CD4-positive, alpha-beta T cell treated with Interleukin-4 for 1 hour (primary cell): ENCODE measurements at places on chromosomes 3 and 15.
A peak's percentile ranks its signal among the peaks of the same experiment; 100 is the strongest.

GRCh38 chr3:13841141-13841540 lies 38.7 kb downstream of the WNT7A start:
- DNase-seq, result no peak

DNA sequence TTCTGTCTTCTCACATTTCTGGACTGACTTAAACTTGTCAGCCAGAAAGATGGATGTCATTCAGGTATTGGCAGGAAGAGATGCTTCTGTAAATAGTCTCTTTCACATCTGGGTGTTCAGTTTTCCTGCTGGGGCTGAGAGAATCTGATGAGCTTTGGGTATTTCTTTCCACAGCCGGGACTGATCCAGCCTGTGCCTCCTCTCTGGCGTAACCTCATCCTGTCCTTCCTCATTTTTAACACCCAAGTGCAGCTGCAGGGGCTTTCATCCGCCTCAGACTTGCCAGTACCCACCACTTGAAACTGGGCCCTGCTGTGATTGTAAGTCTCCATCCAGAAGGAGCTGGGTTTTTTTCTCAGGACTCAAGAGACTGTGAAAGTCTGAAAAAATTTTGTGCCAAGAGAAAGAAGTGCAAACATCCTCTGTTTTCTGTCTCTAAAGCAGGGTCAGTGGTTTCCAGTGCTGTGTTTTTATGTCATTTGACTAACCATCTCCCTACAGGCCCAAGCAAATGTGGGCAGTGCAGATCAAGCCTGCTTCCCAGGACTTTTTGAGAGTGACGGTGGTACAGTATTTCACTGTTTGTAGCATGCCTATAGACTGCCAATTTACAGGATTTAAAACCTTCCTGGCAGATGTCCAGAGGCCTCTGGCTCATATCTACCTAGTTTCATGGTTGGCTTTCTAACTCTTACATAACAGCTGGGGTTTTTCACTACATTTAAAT lies 342.7 kb downstream of the PTPRG start:
- DNase-seq, result no peak

DNA sequence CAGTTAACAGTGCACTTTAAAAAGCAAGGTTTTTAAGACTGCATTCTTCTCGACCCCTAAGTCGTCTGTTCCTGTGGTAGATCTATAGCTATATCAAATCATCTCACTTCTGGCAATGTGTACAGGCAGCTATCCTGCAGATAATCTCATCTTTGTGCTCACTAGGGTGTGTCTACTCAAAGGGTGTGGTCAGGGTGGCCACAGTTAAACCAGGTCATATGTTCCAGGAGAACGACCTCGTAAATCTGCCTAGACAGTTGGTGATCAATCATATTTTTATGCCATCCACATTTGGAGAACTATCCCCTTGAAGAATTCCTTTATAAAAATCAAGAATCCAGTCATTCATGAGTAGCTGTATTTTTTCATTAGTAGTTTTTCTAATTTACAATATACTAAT lies 3.0 kb downstream of the VEPH1 start:
- DNase-seq, result no peak

DNA sequence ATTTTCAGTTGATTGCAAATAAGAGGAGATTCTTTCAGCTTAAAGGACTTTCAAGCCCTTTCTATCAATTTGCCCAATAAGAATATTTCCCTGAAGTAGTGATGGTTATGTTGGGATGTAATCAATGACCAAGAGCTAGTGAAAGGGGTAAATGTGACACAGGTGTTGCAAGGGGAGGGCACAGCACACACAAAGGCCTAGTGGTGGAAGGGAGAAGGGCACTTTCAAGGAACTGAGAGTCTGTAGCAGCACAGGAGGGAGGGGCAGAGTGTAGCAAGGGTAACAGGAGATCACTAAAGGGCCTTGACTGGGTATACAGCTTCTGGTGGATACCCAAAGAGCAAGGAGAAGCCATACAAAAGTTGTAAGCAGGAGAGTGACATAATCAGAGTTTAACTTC lies 217.8 kb upstream of the ARHGEF26 start:
- no peak for DNase-seq

DNA sequence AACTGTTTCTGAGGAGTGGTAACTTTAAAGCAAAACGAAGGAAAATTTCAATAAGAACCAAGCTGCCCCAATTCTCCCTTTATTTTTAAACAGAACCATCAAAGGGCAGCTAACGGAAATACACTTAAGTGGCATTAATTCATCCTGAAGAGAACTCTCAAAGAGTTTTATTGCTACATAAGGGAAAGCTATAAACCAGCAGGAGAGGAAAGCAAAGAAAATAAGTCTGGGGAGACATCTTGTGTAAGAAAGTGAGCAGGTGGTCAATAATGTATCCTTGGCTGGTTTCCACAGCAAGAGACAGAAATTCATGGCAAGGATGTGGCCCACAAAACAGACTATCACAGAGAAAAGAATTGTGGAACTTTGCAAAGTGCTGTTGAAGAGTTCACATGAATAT lies 40.0 kb upstream of the CMSS1 start:
- DNase-seq, result no peak

GRCh38 chr3:175456466-175456865 lies 597.3 kb downstream of the NAALADL2 start:
- no peak for DNase-seq

GRCh38 chr3:145681181-145681580 lies 479.8 kb downstream of the PLOD2 start:
- no peak for DNase-seq

- no peak for DNase-seq
Measured at GRCh38 chr3:55592572-55592971, 105.5 kb upstream of the WNT5A start.

- no peak for DNase-seq
Measured at GRCh38 chr15:41304149-41304770, 28.1 kb downstream of the OIP5 start.

- no peak for DNase-seq
Measured at GRCh38 chr3:117193390-117193789, 483.8 kb downstream of the TUSC7 start.

DNA sequence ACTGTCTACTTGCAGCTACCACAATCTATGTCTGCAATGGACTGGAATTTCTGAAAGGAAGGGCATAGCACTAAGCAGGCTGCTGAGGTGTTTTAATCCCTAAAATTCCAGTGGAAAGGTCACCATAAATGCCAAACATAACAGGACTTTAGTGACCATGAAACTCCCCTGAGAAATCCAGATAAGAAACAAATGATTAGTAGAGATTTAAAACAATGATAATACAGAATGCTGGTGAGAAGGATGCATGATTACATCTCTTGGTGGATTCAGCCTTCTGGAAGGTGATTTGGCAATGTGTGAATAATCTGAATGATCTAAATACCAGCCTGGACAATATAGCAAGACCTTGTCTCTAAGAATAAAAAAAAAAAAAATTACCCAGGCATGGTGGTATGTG lies 475.0 kb upstream of the CBLB start:
- no peak for DNase-seq

- no peak for DNase-seq
Measured at GRCh38 chr3:148021381-148021780, 612.2 kb downstream of the ZIC1 start.

DNA sequence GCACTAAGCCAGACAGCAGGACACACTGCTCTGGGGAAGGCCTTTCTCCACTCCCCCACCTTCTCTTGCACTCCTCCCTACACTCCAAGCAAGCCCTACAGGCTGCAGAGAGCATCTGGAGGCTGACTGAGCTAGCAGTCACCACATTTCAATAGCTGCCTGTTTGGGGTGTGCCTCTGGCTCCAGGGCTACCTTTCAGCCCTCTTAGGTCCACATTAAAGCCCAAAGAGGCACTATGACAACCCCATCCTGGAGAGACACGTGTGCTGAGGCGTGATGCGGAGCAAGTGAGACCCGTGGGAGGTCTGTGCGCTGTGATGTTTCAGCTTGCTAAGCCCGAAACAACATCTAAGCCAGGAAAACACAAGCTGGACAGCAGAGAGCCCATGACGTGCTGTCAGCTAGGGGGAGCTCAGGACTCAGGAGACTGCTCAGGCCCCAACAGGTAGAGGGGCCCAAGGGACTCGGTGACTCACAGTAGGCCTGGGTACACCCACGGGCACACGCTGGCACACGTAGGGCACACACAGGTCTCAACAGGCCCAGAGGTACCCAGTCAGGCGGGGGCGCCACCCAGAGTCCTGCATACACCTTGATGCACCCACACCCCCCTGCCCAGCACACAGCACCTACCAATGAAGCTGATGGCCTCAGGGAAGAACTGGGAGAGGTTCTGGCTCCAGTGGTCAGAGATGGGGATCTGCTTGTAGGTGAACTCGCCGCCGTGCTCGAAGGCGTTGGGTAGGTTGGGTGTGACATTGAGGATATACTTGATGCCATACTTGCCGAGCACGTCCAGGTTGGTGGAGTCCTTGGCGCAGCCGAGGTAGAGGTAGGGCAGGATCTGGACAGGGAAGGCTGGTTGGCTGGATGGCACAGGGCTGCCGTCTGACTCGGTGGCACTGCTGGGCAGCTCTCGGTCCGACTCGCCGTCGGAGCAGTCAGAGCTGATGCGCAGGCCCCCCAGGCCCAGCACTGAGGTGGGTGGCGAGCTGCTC lies 2.8 kb downstream of the DUSP7 start:
- DNase-seq, result peak; percentile 30

DNA sequence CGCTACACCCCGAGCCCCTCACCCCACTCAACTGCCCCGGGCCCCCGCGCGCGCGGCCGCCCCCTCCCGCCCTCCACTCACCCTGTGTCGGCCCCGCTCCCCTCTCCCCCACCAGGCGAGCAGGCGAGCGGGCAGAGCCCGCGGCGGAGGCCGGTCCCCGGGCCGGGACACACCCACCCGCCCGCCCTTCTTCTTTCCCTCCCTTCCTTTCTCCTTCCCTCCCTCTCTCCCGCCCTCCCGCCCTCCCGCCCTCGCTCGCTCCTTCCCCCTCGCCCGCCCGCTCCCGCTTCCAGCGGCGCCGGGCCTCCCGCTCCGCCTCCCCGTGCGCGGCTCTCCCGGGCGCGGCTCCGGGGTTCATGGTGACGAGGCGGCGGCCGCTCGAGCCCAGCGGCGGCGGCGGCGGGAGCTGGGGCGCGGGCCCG lies at the start of gene CTDSPL:
TSS of gene CTDSPL (plus strand) at position 261 of the 422 bp plus-strand sequence. CDS start 320 bp downstream, outside the sequence.
- DNase-seq, result no peak

DNA sequence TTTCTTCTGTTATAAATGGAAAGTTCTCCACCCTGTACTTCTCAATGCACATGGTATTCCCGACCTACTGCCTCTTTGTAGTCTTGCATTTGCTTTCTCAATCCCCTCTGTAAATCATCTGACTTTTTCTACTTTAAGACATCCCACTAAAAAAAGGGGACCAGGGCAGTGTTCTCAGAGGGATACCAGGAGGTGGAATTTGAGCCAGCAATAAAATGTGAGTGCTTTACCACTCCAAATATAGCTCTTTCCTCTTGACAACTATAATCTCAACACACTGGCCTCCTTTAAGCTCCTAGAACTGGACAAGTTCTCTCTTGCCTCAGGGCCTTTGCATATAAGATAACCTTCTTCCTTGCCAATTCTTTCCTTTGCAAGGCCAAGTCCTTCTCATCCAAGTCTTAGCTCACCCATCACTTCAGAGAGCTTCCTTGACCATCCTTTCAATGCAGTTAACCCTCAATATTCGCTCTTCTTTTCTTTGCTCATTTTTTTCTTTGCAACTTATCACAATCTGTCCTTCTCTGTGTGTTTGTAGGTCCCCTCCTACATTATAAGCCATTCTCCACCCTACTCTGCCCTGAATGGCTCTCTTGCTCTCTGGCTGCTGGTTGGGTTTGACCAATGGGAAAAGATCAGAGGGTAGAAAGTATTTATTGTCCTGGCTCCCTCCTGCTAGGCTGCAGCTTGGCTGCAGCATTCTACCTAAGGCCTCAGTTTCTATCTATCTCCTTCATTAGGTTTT lies 93.4 kb downstream of the PRICKLE2 start:
- no peak for DNase-seq

- no peak for DNase-seq
Measured at GRCh38 chr15:70613271-70613670, 150.1 kb downstream of the UACA start.

- no peak for DNase-seq
Measured at GRCh38 chr15:54119051-54119450, 140.8 kb downstream of the UNC13C start.

GRCh38 chr3:165725296-165725695 lies 111.9 kb downstream of the BCHE start:
- DNase-seq, result no peak

GRCh38 chr3:159881828-159882309 lies 106.8 kb upstream of the IL12A start:
- DNase-seq, result no peak

- DNase-seq, result no peak
Measured at GRCh38 chr3:128379367-128380160, 87.1 kb downstream of the DNAJB8 start.

GRCh38 chr3:149630806-149631205 lies 27.0 kb downstream of the WWTR1 start:
- no peak for DNase-seq

- DNase-seq, result no peak
Measured at GRCh38 chr3:15631426-15632211, 30.1 kb downstream of the BTD start.

GRCh38 chr3:38558864-38559263 lies 62.7 kb downstream of the EXOG start:
- no peak for DNase-seq

- DNase-seq, result no peak
Measured at GRCh38 chr3:81997390-81997789, 235.9 kb upstream of the GBE1 start.

DNA sequence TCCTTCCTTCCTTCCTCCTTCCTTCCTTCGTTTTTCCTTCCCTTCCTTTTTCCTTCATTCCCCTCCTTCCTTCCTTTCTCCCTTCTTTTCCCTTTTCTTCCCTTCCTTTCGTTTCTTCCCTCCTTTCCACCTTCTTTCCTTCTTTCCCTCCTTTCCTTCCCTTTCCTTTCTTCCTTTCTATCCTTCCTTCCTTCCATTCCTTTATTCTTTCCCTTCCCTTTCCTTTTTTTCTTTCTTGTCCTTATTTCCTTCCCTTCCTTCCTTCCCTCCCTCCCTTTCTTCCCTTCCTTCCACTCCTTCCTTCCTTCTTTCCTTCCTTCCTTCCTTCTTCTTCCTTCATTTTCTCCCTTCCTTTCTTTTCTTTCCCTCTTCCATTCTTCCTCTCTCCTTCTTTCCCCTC lies 394.6 kb downstream of the GABRB3 start:
- no peak for DNase-seq

- DNase-seq, result peak; percentile 17
Measured at GRCh38 chr15:82944821-82945220, 7.7 kb downstream of the HOMER2 start.
